Left ventricle myocardium inferior (tissue), 1 donor: ENCODE measurements at places on chromosomes 16 and 17. TPM values are rescaled to one million over a fixed set of nuclear protein-coding genes. Genes with fewer than 3 reads are reported as not detected.

DNA sequence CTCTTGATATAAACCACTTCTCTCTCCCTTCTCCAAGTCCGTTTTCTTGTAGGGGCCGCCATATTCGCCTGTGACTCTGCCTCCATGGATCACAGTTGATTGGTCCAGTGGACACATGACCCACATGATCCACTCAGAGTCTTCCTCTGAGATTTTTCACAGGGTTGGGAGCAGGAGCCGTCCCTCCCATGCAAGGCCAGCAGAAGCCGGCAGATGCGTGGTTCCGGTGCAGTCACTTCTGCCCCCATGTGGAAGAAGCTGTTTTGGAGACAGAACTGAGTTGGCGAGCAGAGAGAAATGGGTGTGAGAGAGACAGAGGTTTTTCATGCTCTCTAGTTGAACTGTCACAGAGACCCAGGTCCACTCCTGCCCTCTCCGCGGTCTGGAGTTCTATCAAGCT lies 83.3 kb downstream of the C16orf95 start:
- no peaks in the 10 kb centered on the region for H3K36me3 ChIP-seq
- no peak overlapping the region for H3K27ac ChIP-seq
- peaks cover 61% of the 10 kb centered on the region for H3K27me3 ChIP-seq
- H3K4me3 ChIP-seq, result no peak overlapping the region
- DNase-seq, result no peak

Gene VASN
- 5.5 TPM for total RNA-seq

Gene CSH2
- total RNA-seq, result not detected

GRCh38 chr16:77307426-77308162 lies 108.4 kb downstream of the SYCE1L start:
- H3K4me3 ChIP-seq, result no peak overlapping the region
- H3K27ac ChIP-seq, result no peak overlapping the region

Gene CCL8
- 0.41 TPM for total RNA-seq

- no peak overlapping the region for H3K4me3 ChIP-seq
- no peak for DNase-seq
- H3K27me3 ChIP-seq, result peaks cover 91% of the 10 kb centered on the region
- H3K4me1 ChIP-seq, result peaks cover 11% of the 10 kb centered on the region
- no peak overlapping the region for H3K27ac ChIP-seq
- no peaks in the 10 kb centered on the region for H3K36me3 ChIP-seq
These were observed 2.5 kb upstream of the PYY start for GRCh38 chr17:43956222-43956621.

GRCh38 chr17:73942703-73943415 lies 260.6 kb upstream of the RPL38 start:
- peaks cover 84% of the 10 kb centered on the region for H3K27me3 ChIP-seq
- no peaks in the 10 kb centered on the region for H3K4me1 ChIP-seq
- no peak for DNase-seq
- no peak overlapping the region for H3K4me3 ChIP-seq
- no peak overlapping the region for H3K27ac ChIP-seq

Gene IRX3
- 94.4 TPM for total RNA-seq

Gene TEKT1
- not detected for total RNA-seq

DNA sequence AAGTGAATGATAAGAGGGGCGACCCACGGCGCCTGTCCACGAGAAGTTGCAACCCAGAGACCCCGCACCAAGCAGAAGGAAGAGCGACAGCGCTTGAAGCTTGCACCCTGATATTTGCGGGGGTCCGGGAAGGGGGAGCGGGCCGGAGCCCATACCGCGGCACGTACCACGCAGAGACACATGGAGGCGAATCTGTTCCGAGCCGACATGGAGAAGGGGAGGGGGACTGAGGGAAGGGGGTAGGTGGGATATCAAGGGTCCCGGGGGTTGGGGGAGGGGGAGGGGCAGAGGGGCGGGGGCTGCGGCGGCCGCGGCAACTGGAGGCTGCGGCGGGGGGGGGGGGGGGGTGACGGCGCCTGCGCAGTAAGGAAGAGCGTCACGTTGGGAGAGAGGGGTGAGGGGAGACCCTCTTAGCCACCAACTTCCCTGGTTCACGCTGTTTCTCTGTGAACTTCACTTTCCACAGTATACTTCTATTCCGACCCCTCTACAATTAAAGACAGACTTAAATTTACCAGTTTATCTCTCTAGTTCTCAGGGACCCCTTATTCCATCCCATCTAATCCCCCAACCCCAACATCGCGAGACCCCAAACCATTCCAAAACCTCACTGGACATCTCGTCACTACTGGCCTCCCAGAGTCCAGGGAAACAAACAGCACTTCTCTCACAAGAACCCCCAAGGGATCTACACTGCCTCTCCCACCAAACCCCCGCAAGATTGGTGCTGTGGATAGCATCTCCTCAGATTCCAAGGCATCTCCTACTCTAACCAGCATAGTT lies 8.0 kb downstream of the DLG4 start:
- peak; percentile 12 for DNase-seq
- H3K36me3 ChIP-seq, result no peaks in the 10 kb centered on the region
- no peak overlapping the region for H3K27ac ChIP-seq
- H3K4me1 ChIP-seq, result peaks cover 43% of the 10 kb centered on the region

- H3K4me1 ChIP-seq, result peaks cover 58% of the 10 kb centered on the region
- H3K36me3 ChIP-seq, result no peaks in the 10 kb centered on the region
- no peak overlapping the region for H3K27ac ChIP-seq
- no peaks in the 10 kb centered on the region for H3K27me3 ChIP-seq
- H3K4me3 ChIP-seq, result peak overlapping the region; percentile 99
These were observed 1.7 kb downstream of the ZNF267 start for GRCh38 chr16:31875112-31875803.

GRCh38 chr16:75794426-75794825 lies 68.1 kb upstream of the CPHXL start:
- no peak overlapping the region for H3K27ac ChIP-seq
- H3K4me1 ChIP-seq, result no peaks in the 10 kb centered on the region
- DNase-seq, result no peak
- H3K27me3 ChIP-seq, result peaks cover 18% of the 10 kb centered on the region
- no peaks in the 10 kb centered on the region for H3K36me3 ChIP-seq
- H3K4me3 ChIP-seq, result no peak overlapping the region
